ENCODE measurements at places on chromosomes 12 and 14.

- DNase-seq: no peak
Observed at GRCh38 chr14:75736845-75737485, 75.9 kb downstream of the TTLL5 start.

- DNase-seq: peak; percentile 79
Observed at GRCh38 chr14:60981633-60982455, 799 bp downstream of the SLC38A6 start.

GRCh38 chr14:30673071-30673470 is 51.0 kb downstream of the SCFD1 start:
- no peak for DNase-seq

- DNase-seq: no peak
Observed at GRCh38 chr12:7289743-7290142, 14.1 kb upstream of the ACSM4 start.

GRCh38 chr12:11746024-11746771 is 96.7 kb downstream of the ETV6 start:
- peak; percentile 93 for DNase-seq

DNA sequence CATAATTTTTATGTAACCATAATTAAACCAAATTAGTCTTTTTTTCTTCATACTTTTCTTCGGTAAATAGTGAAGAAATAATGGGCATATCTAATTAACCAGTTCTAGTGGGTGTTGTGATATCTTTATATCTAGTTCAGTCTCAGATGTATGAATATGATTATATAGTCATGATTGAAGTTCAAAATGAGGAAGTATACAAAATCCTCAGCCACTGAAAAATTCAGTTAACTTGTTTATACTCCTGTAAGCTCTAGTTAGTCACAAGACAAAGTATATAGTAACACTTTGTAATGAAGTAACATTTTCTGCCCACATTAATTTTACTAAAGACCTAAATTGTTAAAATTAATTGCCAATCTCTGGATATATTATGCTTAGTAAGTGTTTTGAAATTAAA is 46.5 kb downstream of the CAND1 start:
- DNase-seq: peak; percentile 26

- no peak for DNase-seq
Observed at GRCh38 chr14:103501041-103501870, 21.4 kb downstream of the CKB start.

DNA sequence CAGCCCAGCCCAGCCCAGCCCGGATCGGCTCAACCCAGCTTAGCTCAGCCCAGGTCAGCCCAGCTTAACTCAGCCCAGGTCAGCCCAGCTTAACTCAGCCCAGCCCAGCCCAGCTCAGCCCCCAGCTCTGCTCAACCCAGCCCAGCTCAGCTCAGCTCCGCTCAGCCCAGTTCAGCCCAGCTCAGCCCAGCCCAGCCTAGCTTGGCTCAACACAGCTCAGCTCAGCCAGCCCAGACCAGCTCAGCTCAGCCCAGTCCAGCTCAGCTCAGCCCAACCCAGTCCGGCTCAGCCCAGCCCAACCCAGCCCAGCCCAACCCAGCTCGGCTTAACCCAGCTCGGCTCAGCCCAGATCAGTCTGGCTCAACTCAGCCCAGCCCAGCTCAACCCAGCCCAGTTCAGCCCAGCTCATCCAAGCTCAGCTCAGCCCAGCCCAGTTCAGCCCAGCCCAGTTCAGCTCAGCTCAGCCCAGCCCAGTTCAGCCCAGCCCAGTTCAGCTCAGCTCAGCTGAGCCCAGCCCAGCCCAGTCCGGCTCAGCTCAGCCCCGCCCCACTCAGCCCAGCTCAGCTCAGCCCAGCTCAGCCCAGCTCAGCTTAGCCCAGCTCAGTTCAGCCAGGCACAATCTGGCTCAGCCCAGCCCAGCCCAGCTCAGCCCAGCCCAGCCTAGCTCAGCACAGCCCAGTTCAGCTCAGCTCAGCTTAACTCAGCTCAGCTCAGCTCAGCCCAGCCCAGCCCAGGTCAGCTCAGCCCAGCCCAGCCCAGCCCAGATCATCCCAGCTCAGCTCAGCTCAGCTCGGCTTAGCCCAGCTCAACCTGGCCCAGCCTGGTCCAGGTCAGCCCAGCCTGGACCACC is 331.7 kb downstream of the TMEM121 start:
- no peak for DNase-seq

DNA sequence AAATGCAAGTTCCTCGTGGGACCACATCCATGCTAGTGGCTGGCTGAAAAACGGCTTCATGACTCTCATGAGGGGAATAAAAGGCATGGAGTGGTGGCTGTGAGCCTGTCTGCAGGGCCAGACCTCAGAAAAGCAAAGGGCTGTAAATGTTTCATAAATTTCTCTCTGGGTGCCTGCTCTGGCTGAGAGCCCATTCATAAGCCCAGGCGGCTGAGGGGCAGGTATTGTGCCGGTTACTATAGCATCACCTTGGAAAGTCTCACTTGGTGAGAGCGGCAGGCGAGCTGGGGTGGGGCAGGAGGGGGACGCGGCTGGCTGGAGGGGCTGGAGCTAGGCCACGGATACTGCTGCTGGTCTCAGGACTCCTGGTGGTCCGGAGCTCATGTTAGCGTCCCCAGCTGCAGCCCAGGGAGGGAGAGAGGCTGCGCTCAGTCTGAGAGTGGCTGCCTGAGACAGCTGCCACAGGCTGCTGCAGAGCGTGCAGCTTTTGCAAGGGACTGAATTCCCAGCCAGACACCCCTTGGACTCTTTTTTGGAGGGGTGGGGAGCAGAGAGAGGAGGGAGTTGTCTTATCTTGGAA is at the start of gene SLC17A8:
Gene SLC17A8 (plus strand): TSS at position 431 of the 580 bp plus-strand sequence. CDS start 318 bp downstream, outside the sequence.
- no peak for DNase-seq

DNA sequence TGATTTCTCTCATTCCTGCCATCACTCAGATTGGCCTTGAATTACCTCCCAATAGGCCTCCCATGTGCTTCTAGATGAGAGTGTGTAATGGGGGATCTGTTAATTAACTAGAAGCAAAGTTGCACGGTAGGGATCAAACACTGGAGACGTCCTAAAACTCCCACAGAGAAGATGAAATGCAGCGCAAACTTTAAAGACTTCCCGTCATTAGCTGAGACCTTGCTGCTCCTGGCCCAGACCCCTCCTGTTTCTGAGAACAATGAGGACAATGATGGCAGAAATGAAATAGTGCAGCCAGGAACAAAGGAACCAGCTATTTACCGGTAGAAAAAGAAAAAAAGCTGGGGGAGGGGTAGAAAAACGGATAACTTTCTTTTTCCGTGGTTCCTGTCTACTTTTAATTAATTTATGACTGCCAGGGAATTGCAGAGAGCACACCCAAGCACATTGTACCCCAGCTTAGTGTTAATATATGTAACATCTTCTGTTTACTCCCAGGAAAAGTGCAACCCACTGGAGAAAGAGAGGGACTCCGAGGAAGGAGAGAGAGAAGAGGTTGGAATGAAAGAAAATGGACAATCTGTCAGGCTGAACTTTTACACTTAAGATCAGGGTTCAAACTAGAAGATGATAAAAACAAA is 280.7 kb upstream of the SOX5 start:
- DNase-seq: no peak

GRCh38 chr12:103139876-103140275 is 182.4 kb downstream of the ASCL1 start:
- DNase-seq: no peak

DNA sequence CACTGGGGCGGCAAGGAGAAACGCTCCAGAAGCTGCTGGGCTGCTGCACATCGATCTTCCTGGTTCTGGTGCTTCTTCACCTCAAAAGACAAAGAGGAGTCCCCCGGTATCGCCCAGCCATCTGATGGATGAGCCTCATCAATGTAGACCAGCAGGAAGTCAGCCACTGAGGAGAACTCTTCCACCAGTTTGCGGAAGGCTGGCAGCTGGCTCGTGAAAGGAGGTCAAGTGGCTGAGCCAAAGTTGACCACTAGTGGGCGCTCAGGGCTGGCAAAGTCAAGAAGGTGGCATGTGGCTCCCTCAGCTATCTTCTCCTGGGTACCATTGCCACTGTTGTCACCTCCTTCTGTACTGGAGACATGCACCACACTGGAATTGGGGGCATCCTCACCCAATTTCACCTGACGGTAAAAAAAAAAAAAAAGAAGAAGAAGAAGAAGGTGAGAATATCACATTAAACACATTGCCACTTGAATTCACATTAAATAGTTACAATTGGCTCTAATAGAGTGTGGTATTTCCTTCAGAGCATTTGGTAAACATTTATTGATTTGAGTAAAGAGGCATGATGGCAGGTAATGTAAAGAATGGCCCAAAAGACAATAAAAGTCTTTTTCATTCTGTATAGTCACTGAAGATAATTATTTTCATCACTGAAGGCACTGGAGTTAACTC is 8.3 kb downstream of the DIO2 start:
- DNase-seq: peak; percentile 29

GRCh38 chr14:61646366-61647116 is 48.8 kb upstream of the HIF1A start:
- DNase-seq: no peak

GRCh38 chr12:14958361-14959125 is 2.9 kb downstream of the ARHGDIB start:
- peak; percentile 32 for DNase-seq

All from inflammatory macrophage (primary cell).